ENCODE measurements at places on chromosomes 2 and 18.

GRCh38 chr2:166140932-166141331, 13.1 kb upstream of the SCN1A start:
- DNase-seq = no peak

DNA sequence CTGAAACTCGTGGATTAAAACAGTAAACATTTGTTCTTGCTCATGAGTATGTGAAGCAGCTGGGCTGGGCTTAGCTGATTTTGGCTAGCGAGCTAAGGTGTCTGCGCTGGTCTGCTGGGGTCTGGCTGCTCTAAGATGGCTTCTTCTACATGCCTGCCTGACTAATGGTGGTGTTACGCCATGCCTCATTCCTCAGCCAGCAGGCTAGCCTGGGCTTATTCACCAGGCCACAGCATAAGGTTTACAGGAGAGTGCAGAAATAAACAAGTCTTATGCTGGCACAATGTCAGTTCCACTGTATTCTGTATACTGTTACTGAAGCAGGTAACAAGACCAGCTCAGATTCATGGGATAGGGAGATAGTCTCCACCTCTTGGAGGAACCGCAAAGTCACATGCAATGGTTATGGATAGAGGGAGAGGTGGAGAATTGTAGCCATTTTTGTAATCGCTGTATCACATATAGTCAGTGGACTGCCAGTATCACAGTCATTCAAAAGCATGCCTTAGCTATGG, 80.0 kb downstream of the RHBDD1 start:
- DNase-seq = no peak

GRCh38 chr18:78758496-78758895, 221.1 kb upstream of the SALL3 start:
- no peak for DNase-seq

GRCh38 chr18:9546468-9546867, 67.9 kb downstream of the PPP4R1 start:
- DNase-seq = no peak

Measured in retinal pigment epithelial cell (primary cell).